T follicular helper cell (primary cell): ENCODE measurements at places on chromosomes 11 and 22.
A peak's percentile ranks its signal among the peaks of the same experiment; 100 is the strongest.

DNA sequence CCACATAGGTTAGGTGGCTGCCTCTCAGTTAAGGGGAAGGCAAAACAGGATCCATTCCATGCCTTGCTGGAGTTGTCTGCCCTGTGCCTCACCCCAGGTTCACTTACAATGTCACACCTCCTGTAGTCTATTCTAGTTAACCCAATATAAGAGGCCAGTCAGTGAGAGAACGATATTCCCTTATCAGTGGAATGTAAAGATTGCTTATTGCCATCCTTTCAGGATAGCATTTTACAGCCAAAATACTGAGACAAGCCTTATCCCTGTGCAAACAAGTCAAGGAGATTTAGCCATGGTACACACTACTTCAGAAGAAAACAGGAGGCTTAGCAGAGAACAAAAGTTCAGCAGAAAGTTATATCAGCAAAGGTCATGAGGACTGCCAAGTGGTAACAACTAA lies 5.5 kb downstream of the CYP2R1 start:
- DNase-seq: no peak

DNA sequence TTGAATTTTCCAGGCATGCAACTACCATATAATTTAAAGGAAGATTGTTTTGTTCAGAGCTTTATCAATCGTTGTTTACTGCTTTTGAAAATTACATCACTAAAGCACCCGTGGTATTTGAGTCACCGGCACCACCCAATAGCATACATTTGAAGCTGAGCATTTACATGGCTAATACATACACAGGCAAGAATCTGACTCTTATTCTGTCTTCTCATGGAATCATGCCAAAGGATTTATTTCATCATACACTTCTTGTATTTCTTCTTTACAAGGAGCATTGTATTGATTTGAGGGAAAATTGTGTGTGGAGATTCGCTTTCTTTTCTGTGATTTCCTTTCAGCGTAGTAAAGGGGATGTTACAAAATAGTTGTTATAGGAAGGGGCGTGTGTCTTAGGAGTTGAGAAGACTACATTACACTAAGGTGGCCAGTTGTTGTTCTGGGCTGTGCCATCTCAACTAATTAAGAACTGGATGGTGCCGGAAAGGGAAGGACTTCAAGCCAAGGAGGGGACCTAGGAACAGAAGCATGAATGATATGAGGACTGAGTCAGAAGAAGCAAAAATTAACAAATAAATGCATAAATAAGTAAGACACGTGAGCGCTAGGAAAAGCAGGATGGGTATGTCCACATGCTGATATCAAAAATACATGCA lies 12.9 kb upstream of the CD3E start:
- DNase-seq: no peak

DNA sequence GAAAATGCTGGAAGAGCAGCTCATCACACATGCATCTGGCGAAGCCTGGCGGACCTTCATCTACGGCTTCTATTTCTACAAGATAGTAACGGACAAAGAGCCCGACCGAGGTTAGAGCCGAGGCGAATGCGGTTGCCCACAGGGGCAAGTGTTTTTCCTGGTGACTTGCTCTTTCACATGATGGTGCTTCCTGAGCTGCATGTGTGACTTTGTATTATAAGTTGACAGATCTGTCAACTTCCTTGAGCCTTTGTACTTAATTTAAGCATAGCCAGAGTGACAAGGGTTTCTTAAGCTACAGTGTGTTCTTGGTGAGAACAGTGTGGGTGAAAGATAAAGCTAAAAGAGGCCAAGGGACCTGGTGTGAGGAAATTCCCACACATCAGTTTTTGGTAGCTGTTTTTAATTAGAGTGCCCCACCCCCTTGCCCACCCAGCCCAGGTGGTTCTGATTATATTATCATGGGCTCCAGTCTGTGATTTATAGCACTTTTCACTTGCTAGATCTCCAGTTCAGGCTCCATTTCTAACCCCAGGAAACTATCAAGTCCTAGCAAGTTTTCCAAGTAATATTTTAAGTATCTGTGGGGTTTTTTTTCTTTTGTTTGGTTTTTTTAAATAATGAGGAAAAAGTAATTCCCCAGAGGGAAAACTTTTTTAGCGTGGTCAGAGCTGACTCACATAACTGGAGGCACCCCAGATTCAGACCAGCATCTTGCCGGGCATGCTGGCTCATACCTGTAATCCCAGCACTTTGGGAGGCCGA lies 68.0 kb upstream of the YWHAH start:
- DNase-seq: no peak

DNA sequence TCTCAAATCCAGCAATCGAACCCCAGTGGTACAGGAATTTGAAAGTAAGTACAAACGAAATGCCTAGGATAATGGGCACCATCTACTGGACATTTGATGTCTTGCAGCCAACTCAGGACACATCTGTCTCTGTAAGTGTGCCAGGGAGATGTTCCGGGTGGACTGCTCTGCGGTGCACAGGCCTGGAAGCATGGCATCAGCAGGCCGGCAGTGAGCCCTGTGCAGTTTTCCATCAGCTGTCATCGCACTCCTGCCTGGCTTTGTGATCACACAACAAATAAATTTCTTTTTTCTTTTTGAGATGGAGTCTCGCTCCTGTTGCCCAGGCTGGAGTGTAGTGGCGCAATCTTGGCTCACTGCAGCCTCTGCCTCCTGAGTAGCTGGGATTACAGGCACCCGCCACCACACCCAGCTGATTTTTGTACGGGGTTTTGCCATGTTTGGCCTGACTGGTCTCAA lies 71.0 kb downstream of the JAM3 start:
- DNase-seq: peak; percentile 18

GRCh38 chr11:103811870-103812455 lies 224.5 kb upstream of the DDI1 start:
- DNase-seq: no peak

- no peak for DNase-seq
These were observed 82.2 kb upstream of the AKIP1 start for GRCh38 chr11:8828580-8829361.

GRCh38 chr11:76636826-76637460 lies 33.6 kb downstream of the LRRC32 start:
- DNase-seq: no peak

DNA sequence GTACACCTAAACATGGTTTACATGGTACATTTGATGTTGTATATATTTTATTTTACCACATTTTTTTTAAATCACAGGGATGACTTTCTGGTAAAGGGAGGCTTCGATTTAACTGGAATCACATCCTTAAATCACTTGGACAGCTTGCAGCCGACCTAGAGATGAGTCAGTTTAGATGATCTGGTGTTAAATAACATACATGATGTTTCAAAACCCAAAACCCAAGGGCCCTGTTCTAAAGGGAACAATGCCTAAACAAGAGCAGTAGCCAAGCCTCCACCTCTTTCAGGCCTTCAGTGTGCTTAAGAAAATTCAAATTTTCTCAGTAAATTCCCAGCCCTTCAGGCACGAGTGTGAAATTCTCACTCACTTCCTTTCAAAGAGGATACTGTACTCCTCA lies 108.8 kb downstream of the WT1 start:
- DNase-seq: no peak

DNA sequence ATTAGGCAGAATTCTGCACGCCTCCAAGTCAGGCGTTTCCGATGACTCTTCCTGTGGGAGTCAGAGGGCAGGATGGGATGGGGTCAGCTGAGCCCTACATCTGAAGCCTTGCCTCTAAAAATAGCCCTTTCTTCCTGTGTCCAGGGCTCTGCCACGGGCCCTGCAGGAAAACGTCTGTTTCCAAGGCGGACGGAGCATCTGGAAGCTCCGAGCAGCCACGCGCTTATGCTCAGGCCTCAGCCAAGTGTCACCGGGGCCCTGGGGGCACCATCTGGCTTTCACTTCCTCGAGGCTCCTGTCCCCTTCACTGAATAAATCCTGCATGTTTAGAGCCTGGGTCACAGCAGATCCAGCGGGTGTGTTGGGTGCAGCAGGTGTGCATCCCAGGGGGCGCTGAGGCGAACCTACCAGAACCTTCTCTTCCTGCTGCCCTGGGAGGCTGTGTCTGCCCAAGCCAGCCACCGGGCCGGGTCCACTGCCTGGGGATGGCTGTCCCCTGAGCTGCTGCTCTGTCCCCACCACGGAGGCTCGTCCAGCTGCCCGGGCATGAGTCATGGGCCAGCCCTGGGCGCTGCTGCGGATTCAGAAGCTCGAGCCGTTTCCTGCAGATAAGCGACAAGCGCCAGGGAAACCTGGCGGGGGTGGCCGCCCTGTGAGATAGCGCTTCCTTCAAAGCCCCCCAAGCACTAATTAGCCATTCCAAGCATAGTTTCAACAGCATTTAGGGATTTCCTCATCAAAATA lies 32.0 kb upstream of the LINC01488 start:
- no peak for DNase-seq

DNA sequence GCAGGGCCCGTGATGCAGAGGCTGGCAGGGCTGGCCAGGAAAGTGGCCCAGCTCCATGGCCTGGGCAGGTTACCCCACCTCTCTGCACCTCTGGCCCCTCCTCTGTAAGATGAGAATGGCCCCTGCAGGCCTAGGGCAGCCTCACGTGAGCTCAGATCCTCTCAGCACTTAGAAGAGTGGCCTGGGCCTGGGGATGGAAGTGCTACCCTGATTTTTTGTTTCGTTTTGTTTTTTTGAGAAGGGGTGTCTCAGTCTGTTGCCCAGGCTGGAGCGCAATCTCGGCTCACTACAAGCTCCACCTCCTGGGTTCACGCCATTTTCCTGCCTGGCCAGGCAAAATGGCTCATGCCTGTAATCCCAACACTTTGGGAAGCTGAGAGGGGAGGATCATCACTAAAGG lies 982 bp downstream of the APOBEC3H start:
- DNase-seq: no peak

DNA sequence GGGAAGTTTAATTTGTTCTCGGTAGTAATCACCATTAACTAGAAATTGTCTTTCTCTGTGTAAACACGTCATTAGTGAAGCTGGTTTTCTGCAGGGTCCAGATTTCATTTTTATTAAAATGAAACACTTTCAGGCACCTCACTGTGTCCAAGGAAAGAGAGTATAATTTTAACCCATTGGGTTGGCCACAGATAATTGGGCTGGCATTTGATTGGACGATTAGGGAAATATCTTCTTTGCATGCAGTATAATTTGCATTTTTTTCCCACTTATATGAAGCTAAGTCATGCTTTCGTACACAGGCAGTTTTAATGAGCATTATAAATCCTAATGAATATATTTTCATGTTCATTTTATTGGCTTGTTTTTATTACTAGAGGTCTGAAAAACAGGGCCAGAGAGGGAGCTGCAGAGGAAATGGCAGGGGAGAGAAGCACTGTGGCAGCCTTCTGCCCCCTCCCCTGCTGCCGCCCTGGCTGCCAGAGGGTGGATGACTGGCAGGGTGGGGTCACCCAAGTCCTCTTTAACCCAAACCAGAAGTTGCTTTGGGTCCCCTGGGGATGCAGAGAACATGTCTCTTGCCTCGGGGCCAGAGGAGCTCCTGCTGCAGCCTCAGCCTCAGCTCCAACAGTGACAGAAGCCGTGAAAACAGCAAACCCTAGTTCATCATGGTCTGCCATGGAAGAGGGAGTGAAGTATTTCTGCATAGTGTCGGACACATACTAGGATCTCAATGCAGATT lies 93.9 kb downstream of the PKNOX2 start:
- DNase-seq: no peak

GRCh38 chr11:19326499-19326898 lies 85.8 kb upstream of the E2F8 start:
- no peak for DNase-seq

GRCh38 chr11:2833716-2834502 lies 51.7 kb downstream of the CDKN1C start:
- no peak for DNase-seq

DNA sequence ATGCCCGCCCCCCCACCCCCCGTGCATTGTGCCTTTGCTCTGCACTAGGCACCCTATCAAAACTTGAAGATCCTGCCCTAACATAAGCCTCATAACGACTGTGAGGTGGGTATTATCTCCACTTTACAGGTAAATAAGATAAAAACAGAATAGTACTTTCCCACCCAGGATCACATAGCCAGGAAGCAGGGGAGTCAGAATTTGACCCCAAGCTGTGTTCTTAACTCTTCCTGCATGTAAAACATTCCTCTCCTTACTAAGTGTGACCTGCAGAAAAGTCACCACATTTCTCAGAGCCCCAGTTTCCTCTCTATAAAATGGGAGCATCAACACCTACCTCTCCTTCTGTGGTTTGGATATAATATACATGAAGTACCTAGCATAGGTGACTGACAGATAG lies 18.2 kb upstream of the ANKK1 start:
- DNase-seq: no peak

DNA sequence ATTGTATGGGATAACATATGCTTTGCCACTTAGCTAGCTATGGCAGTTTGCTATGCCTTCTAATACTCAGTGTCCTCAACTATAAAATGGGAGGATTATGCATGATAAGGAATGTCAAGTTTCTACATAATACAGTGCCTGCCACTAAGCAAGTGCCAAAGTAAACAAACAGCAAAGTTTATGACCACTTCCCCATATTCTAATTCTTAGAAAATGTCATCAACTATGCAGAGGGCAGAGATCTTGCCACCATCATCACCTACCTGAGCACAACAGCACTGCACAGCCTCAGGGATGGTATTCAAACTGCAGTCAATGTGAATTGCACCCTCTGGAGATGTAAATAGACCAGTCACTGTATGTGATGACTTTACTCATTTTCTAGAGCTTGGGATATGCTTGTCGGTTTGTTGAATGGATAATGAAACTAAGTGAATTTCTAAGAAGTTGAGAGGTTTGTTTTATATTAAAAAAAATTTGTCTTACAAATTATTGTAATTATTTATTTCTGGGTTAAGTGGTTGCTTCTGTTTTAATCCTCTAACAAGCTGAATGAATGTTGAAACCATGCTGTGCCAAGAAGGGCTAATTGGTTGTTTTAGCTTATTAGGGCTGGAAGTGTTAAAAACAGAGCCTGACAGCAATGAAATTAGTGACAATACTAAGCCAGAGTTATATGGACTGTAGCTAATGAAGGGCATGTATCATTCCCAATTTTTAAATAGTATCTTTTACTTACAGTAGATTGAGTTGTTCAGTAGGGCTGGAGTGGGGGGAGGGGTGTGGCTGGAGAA lies 398.4 kb downstream of the CNTN5 start:
- DNase-seq: no peak

DNA sequence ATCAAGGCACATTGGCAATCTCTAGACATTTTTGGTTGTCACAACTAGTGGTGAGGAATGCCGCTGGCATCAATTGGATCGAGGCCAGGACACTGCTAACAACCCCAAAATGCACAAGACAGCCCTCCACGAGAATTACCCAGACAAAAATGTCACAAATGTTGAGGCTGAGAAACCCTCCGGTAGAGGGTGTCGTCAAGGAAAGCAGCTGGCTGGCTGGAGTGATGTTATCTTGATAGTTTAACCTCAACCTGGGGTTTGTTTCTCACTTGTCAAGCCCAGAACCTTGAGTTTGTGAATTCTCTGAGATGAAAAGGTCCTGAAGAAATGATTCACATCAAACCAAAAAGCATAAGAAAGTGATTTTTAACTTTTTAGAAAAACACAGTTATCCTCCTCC lies 21.1 kb upstream of the TMPRSS13 start:
- DNase-seq: peak; percentile 60

GRCh38 chr11:63553759-63554158 lies 9.4 kb downstream of the PLAAT2 start:
- peak; percentile 28 for DNase-seq
